ENCODE measurements at places on chromosomes 5 and 9. TPM values are rescaled to one million over a fixed set of nuclear protein-coding genes. Genes with fewer than 3 reads are reported as not detected.
A peak's percentile ranks its signal among the peaks of the same experiment; 100 is the strongest.

DNA sequence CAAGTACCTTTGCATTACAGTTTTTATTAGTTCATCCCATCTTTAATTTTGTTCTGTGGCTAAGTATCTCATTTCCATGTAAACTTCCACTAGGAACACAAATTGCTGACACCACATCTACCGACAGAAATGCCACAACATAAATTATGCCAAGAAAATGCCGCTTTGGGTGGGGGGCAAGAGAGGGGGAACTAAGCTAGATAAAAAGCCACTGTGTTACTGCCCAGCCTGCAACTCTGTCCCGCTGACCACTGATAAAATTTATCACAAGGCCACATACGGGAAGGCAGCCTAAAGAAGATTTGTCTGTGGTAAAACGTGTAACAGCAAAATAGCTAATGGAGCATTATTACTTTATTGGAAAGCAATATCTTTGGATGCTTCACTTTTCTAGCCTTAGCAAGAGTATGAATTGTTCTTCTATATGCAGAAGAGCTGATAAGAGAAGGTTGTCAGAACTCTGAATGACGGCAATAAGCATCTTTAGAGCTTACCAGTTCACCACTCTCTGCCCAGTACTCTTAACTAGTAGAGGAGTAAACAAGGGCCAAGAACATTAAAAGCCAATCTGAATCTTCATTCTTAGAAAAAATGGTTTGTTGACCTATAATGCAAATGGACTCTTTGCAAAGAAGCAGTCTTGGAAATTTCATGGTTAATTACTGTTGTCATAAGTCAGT is 172.2 kb upstream of the MEF2C start:
- DNase-seq: no peak

DNA sequence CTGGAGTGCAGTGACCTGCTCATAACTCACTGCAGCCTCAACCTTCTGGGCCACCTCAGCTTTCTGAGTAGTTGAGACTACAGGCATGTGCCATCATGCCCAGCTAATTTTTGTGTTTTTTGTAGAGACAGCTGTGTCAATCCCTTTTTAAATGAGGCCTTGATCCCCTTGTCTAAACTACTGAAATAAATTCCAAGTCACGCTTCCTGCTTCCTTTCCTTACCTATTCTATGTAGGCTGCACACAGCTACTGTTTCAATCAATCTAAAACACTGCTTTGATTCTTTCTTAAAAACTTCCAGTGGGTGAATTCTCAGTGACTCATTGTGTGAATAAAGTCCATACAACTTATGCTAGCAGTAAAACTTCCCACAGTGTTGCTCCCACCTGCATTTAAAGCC is 2.9 kb upstream of the C7 start:
- no peak for DNase-seq

DNA sequence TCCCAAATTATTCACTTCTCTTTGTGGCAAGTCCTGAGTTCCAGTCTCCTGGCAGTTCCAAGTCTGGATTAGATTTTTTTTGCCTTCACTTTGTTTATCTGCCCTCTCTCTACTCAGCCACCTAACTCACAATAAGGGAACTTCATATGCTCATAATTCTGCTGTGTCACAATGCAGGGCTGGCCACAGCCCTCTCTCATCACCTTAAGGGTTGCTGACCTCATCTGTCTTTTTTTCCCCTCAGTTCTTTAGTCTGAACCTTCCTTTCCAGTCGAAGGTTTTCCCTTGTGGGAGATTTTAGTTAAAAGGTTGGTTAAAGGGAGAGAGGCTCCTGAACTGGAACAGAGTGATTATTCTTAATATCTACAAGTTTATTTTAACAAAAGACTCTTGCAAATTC is 4.1 kb downstream of the BAG1 start:
- DNase-seq: no peak

GRCh38 chr9:98342098-98342819 is 86.8 kb upstream of the TBC1D2 start:
- DNase-seq: no peak

- DNase-seq: no peak
Measured at GRCh38 chr9:126692041-126692758, 78.5 kb downstream of the LMX1B start.

GRCh38 chr9:122498883-122499288 is 11.7 kb upstream of the OR1J2 start:
- peak; percentile 41 for DNase-seq

GRCh38 chr5:113390224-113390623 is 44.6 kb downstream of the TSSK1B start:
- DNase-seq: no peak

GRCh38 chr5:112895682-112896081 is 26.3 kb downstream of the REEP5 start:
- no peak for DNase-seq

DNA sequence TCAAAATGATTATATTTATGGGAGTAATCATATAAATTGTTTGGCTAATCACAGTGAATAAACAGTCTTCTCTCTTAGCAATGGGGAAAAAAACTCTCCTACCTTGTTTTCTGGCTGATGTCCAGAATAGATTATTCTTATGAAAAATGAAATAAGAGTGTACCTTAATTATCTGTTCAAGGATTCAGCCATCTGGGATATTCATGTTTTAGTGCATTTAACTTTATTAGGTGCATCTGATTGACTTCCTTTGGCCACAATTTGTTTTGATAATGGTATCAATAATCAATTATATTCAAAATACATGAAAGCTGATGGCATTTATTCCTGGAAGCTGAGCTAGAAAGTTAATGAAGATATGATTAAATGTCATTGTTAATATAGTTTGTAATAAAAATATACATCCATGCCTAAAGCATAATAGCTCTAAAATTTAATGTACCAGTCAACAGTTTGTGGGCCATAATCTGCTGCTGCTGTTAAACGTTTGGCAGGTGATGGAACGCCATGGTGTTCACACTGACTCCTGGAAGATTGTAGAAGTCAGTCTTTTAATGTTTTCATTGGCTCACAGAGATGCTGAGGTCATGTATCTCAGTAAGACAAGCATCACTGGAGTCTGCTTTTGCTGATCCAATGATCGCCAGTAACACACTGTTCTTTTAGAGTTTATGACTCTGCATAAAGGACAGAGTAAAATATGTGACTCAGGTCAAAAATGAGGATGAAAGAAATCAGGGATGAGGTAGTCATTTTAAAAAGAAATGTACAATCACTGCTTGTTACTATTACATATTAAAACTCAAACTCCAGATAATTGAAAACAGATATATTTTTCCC is 105.8 kb downstream of the ISL1 start:
- DNase-seq: no peak

- DNase-seq: no peak
Measured at GRCh38 chr5:180411948-180412347, 58.8 kb upstream of the GFPT2 start.

- no peak for DNase-seq
Measured at GRCh38 chr9:31608881-31609280, 775.6 kb upstream of the ACO1 start.

- no peak for DNase-seq
Measured at GRCh38 chr5:118233606-118234005, 754.7 kb downstream of the DTWD2 start.

DNA sequence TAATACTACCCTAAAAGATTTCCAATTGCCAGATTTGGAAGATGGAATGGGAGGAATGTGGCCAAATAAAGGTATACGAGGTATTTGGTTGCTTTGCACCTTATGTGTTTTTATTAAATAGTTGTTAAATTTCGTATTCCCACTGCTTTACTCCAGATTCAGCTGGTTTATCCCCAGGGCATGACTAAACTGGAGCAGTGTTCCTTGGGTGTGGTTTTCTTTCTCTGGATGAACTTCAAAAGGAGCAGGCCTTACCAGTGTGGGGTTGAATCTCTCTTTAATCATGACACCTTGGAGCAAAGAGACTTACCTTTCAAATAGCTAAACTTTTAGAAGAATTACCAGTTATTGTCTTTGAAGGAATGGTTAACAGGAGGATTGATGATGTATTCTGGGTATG is 121.7 kb upstream of the BNC2 start:
- DNase-seq: no peak

Gene SPINK5
- 0.10 TPM for total RNA-seq

Gene SLC22A4
- 5.1 TPM for total RNA-seq

Gene PCDHGB4
- total RNA-seq: 0.21 TPM

Gene GFI1B
- total RNA-seq: not detected

Gene F12
- 7.3 TPM for total RNA-seq

Gene DAB2
- 17.6 TPM for total RNA-seq

Gene MORN5
- total RNA-seq: not detected
